ENCODE measurements at places on chromosomes 4 and X. TPM values are rescaled to one million over a fixed set of nuclear protein-coding genes. Genes with fewer than 3 reads are reported as not detected.

DNA sequence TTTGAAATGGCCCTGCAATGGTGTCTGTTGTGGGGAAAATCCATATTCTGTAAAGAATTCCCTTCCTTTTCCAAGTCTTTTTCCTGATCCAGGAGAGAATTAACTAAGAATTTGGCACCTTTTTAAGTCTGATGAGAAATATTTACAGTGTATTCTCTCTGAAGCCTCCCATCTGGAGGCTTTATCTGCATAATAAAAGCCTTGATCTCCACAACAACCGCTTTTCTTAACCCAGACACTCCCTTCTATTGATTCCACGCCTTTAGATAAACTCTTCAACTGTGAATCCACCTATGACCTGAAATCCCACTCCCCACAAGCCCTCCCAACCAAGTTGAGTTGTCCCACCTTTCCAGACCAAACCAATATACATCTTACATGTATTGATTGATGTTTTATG lies 43.1 kb upstream of the TMPRSS11E start:
- DNase-seq, result no peak
- H3K36me3 ChIP-seq, result no peaks in the 10 kb centered on the region
- peaks cover 70% of the 10 kb centered on the region for H3K4me1 ChIP-seq
- no peaks in the 10 kb centered on the region for H3K27me3 ChIP-seq

GRCh38 chr4:26787461-26788340 lies 72.9 kb upstream of the STIM2 start:
- H3K36me3 ChIP-seq, result peaks cover 6% of the 10 kb centered on the region
- DNase-seq, result peak; percentile 50
- H3K4me1 ChIP-seq, result peaks cover 15% of the 10 kb centered on the region
- H3K4me3 ChIP-seq, result no peak overlapping the region
- H3K27me3 ChIP-seq, result no peaks in the 10 kb centered on the region

DNA sequence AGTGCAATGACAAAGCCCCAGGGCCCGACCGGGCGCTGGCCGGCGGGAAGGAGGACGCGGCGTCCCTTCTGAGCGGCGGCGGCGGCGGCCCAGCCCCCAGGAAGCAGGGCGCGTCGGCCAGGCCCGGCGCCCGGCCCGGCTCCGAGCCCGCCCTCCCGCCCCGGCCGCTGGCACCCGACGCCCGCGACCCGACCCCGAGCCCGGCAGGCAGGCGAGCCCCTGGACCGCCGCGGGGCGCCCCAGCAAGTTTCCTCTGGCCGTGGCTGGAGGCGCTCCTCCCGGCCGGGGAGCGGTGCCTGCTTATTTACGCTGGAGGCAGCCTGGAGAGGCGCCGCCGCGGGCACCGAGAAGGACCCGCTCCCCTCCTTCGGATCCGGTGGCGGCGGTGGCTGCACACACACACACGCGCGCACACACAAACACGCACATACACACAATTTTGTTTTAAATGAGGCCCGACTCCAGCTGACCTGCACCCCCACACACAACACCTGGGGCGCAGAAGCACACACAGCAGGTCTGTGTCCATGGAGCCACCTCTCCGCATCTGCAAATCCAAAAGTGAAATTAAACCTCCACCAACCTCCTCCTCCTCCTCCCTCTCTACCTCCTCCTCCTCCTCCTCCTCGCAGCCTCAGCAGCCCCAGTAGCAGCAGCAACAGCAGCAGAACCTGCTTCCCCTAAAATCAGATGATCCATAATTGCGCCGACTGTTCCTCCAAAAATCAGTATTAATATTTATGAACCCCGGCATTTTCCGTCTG lies 669 bp downstream of the IRF2 start:
- H3K4me3 ChIP-seq, result peak overlapping the region; percentile 98
- H3K36me3 ChIP-seq, result no peaks in the 10 kb centered on the region
- DNase-seq, result peak; percentile 49
- H3K27ac ChIP-seq, result peak overlapping the region; percentile 97
- H3K27me3 ChIP-seq, result no peaks in the 10 kb centered on the region

DNA sequence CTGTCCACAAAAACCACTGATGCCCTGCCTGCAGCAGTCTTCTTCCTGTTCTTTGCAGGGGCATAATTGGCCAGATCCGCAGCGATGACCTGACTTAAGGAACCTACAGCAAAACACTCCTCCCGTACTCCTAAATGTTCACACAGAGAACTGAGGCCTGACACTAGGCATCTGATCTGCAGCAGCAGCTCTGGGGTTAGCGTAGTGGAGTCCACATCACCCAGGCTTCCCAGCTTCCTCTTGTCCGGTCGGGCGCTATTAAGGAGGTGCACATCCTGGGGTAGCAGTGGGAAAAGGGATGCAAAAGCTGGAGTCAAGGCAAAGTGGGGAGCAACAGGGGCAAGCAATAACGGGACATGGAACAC lies 758 bp downstream of the SCFD2 start:
- no peak overlapping the region for H3K27ac ChIP-seq
- H3K4me3 ChIP-seq, result peak overlapping the region; percentile 90

DNA sequence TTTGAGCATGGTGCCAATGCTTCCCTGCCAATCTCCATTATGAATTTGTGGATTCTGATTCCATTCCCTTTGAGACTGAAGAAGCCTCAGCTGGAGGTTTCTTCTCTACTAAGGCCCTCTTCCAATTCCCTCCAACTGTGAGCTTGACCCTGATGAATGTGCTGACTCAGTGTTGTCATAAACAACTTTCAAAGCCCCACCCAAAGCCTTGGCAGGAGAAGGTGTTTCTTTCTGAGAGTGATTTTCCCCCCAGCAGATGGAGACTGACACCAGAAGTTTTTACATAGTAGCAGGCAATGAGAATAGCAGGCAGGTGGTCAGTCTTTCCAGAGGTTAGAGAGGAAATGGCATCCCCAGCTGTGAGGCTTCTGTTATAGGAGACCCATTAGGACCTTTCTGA lies 53.1 kb downstream of the OCRL start:
- peaks cover 12% of the 10 kb centered on the region for H3K4me1 ChIP-seq
- H3K27ac ChIP-seq, result no peak overlapping the region
- peaks cover 18% of the 10 kb centered on the region for H3K36me3 ChIP-seq

DNA sequence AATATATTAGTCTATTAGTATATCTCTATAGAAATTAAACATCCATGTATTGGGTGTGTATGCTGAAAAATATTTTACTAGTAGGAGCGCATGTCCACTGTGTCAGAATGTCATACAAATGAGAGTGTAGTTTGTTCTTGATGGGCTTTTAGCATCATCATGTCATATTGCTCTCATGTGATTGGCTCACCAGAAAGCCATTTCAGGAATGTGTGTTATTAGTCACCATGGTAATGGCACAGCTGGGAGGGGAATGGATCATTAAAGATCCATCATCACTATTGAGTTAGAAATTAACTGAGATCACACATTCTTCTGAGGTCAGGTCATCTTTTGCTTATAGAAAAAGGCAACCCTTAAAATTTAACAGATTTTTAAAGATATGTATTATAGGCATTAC lies 77.3 kb downstream of the PHEX start:
- H3K36me3 ChIP-seq, result no peaks in the 10 kb centered on the region
- H3K4me3 ChIP-seq, result no peak overlapping the region
- no peaks in the 10 kb centered on the region for H3K27me3 ChIP-seq
- H3K27ac ChIP-seq, result no peak overlapping the region
- DNase-seq, result no peak

- no peak for DNase-seq
- no peaks in the 10 kb centered on the region for H3K27me3 ChIP-seq
- H3K4me3 ChIP-seq, result no peak overlapping the region
- H3K27ac ChIP-seq, result no peak overlapping the region
- peaks cover 24% of the 10 kb centered on the region for H3K36me3 ChIP-seq
These were observed 51.7 kb downstream of the UBE2NL start for GRCh38 chrX:143935601-143936000.

- DNase-seq, result peak; percentile 59
- no peak overlapping the region for H3K4me3 ChIP-seq
- peaks cover 3% of the 10 kb centered on the region for H3K4me1 ChIP-seq
These were observed 70.1 kb downstream of the NAA11 start for GRCh38 chr4:79255793-79256192.

GRCh38 chr4:166045457-166045856 lies 172.4 kb downstream of the TLL1 start:
- H3K27ac ChIP-seq, result no peak overlapping the region
- H3K4me3 ChIP-seq, result no peak overlapping the region
- no peaks in the 10 kb centered on the region for H3K27me3 ChIP-seq
- no peaks in the 10 kb centered on the region for H3K36me3 ChIP-seq

DNA sequence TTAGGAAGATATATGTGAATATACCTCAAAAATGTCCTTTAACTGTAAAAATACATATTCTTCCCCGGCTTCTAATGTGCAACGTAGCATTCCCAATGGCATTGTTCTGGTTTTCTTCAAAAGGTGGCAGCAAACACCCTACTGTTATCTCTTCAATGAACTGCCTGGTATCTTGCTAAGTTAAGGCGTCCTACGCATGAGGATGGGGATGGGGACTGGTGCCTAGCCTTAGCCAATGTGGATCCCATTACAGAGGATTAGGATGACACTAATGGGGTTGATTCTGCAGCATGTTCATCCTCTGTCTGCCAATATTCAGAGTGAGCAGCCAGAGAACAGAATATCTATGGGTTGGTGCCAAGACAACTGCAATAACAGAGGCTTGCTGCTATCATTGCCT lies 334.9 kb upstream of the ADGRL3 start:
- no peak overlapping the region for H3K4me3 ChIP-seq
- no peak for DNase-seq
- peaks cover 3% of the 10 kb centered on the region for H3K27me3 ChIP-seq
- H3K27ac ChIP-seq, result no peak overlapping the region

GRCh38 chr4:169397762-169398161 lies 127.0 kb upstream of the SH3RF1 start:
- H3K36me3 ChIP-seq, result no peaks in the 10 kb centered on the region
- DNase-seq, result no peak
- no peak overlapping the region for H3K4me3 ChIP-seq
- no peak overlapping the region for H3K27ac ChIP-seq
- no peaks in the 10 kb centered on the region for H3K27me3 ChIP-seq

GRCh38 chr4:64747919-64748715 lies 338.9 kb upstream of the TECRL start:
- no peaks in the 10 kb centered on the region for H3K27me3 ChIP-seq
- H3K4me1 ChIP-seq, result 0 out of 2 replicates have a peak, but pooled peaks cover 2% of the 10 kb centered on the region
- no peak overlapping the region for H3K4me3 ChIP-seq
- H3K27ac ChIP-seq, result no peak overlapping the region

GRCh38 chrX:74421740-74422352 lies 553 bp downstream of the SLC16A2 start:
- peak overlapping the region; percentile 80 for H3K4me3 ChIP-seq
- no peaks in the 10 kb centered on the region for H3K36me3 ChIP-seq
- H3K27me3 ChIP-seq, result no peaks in the 10 kb centered on the region

- no peak for DNase-seq
- no peak overlapping the region for H3K27ac ChIP-seq
- peaks cover 7% of the 10 kb centered on the region for H3K27me3 ChIP-seq
- peaks cover 9% of the 10 kb centered on the region for H3K4me1 ChIP-seq
These were observed 5.1 kb upstream of the CORIN start for GRCh38 chr4:47842985-47843384.

BST1 gene
- total RNA-seq, result 1.9 TPM

GCNA gene
- 1.0 TPM for total RNA-seq

PDLIM3 gene
- 6.2 TPM for total RNA-seq

Measured in WTC11 (cell line).